Foreskin keratinocyte (primary cell): ENCODE measurements at places on chromosomes 1 and 21.

- DNase-seq: no peak
Measured at GRCh38 chr1:9101510-9102146, 27.3 kb downstream of the GPR157 start.

GRCh38 chr21:36386031-36386642 lies 945 bp downstream of the CHAF1B start:
- DNase-seq: no peak

- DNase-seq: no peak
Measured at GRCh38 chr1:222250376-222250775, 297.5 kb downstream of the HHIPL2 start.

- peak; percentile 88 for DNase-seq
Measured at GRCh38 chr1:115300087-115300876, 37.8 kb downstream of the NGF start.

DNA sequence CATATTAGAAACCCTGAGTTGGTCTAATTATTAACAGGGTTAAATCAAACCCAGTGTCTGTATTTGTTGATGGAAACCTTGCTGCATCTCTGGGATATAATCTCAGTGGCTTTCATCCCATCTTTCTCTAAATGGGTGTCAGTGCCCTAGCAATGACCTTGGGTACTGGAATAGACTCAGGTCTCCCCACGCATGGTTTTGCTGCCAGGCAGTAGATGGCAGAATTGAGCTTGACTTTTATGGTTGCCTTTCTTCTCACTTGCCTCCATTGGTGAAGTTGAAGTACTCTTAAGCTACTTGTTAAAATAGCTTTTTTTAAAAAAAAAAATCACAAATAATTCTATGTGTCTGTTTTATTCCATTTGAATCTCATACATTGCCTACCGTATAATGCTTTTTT lies 81.8 kb upstream of the HMCN1 start:
- no peak for DNase-seq

DNA sequence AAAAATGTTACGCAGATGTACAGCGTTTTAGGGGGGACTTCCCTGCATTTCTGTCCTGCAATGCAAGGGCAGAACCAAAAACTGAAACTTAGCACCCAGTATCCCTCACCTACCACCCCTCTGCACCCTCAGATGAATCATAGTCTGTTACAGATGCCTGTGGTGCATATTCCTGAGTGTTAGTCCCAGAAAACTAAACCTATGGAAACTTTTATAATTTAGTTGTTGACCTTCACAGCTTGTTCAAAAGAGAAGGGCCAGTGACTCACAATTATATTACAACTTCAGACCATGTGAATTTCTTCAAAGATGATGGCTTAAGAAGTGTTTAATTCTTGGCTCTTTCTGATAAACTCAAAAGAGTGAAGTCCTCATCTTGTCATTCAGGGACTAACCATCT lies 5.8 kb downstream of the PTGER3 start:
- DNase-seq: no peak
